ENCODE measurements at places on chromosomes 13 and 19.

- DNase-seq = peak; percentile 71
These were observed at the start of gene ZNF471 for GRCh38 chr19:56507446-56508289. Gene ZNF471 (plus strand): TSS chr19:56507855. CDS start chr19:56511572, 3,717 bp downstream.

GRCh38 chr13:99087954-99088491 lies 110.2 kb upstream of the DOCK9 start:
- DNase-seq = no peak

DNA sequence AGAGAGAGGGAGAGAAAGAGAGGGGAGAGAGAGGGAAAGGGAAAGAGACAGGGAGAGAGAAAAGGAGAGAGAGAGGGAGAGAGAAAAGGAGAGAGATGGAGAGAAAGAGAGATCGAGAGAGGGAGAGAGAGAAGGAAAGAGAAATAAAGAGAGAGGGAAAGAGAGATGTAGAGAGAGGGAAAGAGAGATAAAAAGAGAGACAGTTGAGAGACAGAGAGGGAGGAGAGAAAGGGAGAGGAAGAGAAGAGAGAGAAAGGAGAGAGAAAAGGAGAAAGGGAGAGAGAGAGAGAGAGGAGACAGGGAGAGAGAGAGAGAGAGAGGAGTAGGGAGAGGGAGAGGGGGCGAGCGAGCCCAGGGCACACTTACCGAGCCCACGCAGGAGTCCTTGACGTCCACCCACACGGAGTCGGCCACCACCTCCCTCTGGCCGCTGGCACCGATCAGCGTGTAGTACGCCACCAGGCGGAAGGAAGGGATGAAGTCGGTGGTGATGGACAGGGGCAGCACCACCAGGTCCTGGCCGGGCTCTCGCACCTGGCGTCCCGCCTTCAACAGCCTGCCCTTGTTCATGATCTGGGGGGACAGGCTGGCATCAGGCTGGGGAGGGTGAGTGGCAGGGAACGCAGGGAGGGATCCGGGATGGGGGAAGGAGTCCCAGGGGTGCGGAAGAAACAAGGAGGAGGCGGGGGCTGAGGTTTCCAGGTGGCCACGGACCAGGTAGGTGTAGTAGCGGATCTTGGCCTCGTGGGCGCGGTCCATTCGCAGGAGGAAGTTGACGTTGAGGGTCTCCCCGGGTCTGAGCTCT lies 10.0 kb downstream of the C3 start:
- no peak for DNase-seq

DNA sequence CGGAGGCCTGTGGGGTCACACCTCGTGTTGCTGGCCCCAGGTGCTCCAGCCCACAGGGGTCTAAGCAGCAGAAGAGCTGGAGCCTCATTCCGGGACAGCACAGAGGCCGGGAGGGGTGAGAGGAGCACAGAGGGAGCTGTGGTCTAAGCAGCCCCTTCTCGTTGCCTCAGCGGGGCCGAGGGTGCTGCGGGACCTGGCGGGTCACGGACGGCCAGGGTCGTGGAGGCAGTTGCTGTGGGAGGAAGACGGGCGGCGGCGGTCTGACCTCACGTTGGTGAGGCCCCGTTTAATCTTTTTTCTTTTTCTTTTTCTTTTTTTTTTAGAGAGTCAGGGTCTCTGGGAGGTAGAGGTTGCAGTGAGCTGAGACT lies 21.7 kb downstream of the PIAS4 start:
- DNase-seq = no peak

DNA sequence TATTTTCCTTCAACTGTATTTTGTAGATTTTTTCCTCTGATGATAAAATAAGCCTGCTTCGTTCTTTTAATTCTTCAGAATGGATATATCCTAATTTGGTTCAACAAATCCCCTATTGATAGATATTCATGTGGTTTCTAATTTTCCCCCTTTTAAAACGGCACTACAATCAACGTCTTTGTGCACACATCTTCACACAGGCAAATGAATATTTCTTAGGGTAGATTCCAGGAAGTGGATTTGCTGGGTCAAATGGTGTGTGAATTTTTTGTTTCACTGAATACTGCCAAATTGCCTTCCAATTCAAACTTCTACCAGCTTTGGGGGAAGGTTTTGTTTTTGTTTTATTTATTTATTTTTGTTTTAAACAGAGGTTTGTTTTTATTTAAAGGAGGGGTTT lies 287.2 kb downstream of the FOXO1 start:
- DNase-seq = no peak

All from stimulated activated CD8-positive, alpha-beta memory T cell treated with anti-CD3 and anti-CD28 coated beads, Interleukin-2, amount 100 ng/mL, for 1 hour (primary cell).